ENCODE measurements at places on chromosomes 4 and X.

DNA sequence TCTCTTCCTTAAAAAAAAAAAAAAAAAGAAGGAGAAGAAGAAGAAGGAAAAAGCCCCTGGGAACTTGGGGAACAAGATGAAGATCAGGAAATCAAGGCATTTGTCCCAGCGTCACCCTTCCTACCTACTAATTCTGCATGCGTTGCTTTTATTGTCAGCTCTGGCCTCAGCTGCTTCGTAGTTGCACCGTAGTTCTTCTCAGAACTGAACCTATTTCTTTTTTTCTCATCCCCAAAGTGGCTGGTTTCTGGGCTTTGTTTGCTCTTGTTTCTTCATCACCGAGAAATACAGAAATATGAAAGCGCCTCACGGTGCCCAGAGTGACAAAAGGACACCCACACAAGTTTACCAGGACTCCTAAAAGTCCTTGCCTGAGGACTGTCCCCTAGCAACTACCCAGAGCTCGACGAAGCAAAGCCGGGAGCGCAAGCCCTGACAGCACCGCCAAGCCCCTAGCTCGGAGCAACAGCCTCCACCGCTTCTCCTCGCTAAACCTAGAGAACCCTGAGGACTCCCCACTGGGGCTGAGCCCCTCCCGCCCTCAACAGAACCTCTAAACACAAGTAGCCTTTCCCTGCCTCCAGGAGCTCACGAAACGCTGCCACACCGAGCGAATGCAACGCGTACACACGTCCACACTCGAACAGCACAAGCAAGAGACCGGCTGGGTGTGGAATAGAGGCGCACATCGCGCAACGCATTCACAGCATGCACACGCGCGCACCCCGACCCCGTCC is 710 bp downstream of the PRKG2 start:
- no peak for DNase-seq

DNA sequence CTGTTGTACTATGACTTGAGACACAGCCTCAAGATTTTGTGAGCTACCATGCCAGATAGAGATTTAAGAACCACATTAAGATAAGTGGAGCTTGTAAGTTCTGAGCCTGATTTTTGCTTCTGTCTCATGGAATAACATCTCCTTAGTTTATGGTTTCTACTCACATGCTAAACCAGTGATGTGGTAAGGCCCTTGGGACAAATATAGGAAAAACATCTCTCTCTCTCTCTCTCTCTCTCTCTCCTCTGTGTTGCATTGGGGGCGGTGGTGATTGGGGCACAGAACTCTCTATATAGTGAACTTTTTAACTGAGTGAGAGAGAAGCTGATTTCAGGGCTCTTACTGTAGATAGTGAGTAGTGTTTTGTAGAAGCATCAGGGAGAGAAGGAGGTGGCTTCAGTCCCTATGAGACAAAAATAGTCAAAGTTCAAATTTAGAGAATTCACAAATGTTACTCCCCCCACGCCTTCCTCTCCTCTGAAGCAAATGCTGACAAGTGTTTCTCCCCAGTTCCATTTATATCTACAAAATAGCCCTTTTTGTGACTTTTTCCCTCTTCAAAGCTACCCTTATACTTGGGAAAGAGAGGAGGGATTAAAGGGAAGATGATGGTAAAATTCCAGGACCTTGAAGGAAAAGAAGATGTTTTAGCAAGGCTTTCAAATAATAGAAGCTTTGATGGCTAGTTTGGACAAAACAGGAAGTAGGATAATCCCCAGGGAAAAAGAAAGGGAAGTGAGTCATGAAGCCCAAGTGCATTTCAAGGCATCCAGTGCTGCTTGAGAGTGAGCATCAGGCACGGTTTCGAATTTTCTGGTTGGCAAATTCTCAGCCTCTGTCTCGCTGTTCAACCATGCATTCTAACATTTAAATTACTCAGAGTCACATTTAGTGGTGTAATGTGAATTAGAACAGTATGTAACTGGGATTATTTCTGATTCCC is 134.3 kb upstream of the AP1S2 start:
- no peak for DNase-seq

GRCh38 chrX:103791826-103792485 is 15.3 kb downstream of the PLP1 start:
- DNase-seq, result no peak

- DNase-seq, result no peak
Measured at GRCh38 chr4:137597752-137598430, 65.6 kb upstream of the PCDH18 start.

- DNase-seq, result no peak
Measured at GRCh38 chr4:185096032-185096653, 46.9 kb upstream of the SLC25A4 start.
